Activated T-helper 9 cell treated with anti-CD3 and anti-CD28 coated beads, Interleukin-2, amount 50 U/mL, for 16 hours (primary cell): ENCODE measurements at places on chromosomes 1 and 21.

DNA sequence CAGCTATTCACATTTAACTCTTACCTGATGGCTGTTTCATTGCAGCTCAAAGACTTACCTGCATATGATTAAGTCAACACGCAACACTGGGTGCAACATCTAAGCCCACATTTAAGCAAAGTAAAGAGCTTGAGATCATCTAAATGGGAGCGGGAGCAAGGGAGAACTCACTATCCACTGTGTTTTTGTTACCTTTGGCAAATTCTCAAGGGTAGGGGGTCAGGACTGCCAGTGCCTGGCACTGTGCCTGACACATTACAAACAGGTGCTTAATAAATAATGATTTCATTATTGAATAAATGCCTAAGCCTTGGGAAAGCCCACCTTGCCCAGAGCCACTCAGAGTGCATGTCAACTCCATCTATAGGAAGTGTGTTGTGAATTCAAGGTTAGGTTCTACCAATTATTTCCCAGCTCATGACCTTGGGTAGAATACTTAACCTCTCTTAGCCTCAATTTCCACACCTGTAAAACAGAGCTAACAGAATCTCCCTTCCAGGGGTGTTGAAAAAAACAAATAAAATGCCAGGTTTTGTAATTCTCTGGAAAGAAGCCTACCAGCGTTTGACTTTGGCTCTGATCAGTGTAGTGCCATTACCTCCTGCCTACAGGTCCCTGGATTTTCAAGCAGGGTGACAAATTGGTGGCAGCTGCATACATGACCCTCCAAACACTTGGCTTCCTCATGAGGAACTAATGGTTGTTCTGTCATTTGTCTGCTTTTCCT, 109.7 kb downstream of the TGFBR3 start:
- DNase-seq: no peak

- no peak for DNase-seq
Measured at GRCh38 chr1:24289937-24290595, 29.1 kb upstream of the GRHL3 start.

- DNase-seq: no peak
Measured at GRCh38 chr1:5827516-5827915, 164.7 kb downstream of the NPHP4 start.

GRCh38 chr21:18812308-18812707, 408.7 kb upstream of the TMPRSS15 start:
- DNase-seq: no peak

DNA sequence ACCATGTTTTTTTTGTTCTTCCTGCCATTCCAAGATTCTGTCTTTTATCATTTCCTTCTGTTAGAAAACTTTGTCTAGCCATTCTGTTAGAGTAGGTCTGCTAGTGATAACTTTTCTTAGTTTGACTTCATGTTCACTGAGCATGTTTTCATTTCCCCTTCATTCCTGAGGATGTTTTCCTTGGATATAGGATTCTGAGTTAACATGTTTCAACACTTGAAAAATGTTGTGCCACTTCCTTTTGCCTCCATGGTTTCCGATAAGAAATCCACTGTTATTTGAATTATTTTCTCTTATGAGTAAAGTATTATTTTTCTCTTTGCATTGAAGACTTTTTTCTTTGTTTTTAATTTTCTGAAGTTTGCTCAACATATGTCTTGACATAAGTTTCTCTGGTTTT, 66.7 kb downstream of the ATP1A1 start:
- DNase-seq: no peak

GRCh38 chr21:14500873-14501272, 45.2 kb downstream of the SAMSN1 start:
- DNase-seq: no peak

DNA sequence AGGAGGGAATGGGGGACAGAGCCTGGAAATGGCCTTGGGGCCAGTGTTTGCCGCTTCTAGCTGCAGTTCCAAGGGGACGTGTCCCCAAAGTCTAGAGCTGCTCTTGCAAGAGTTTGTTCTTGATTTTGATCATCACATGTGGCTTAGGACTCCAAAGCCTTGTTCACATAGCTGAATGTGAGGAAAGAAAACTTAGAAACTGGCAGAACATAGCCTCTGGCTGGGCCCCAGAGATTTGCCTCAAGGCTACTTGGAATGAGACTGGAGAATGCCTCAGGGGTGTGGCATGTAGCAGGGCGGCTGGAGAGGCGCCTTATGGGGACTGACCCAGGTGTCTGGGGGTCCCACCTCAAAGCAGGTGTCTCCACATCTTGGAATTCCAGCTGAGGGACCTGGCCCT, 2.3 kb downstream of the PDXK start:
- DNase-seq: no peak

GRCh38 chr21:16357994-16358393, 628.2 kb downstream of the USP25 start:
- no peak for DNase-seq

DNA sequence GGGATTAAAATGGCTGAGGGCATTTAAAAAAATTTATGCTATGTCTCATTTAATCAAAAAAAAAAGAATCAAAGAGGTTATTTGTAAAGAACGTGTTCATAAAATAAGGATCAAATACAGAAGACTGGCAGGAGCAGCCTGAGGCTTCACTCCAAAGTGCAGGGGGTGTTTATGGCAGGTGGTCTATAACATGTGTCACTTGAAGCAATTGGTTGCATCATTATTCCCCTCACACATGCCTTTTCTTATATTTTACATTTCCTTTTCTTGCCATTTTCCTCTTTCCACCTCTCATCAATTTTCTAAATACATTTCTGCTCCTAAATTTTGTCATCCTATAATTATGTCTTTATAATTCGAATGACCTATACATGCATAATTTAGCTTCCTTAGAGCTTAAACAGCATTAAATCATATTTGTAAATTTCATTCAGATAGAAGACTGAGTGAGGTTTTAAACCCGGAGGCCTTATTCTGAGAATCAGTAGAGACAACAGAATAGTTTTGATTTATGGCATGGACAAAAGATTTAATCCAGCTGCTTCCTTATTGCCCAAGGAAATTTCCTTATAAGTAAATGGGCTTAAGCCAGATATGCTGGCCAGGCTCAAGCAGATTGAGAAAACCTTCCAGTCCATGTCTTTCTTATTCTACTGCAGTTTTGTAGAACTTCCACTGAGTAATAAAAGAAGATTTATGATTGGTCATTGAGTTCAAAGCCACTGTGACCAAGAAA, 322.8 kb downstream of the TGFB2 start:
- DNase-seq: no peak

DNA sequence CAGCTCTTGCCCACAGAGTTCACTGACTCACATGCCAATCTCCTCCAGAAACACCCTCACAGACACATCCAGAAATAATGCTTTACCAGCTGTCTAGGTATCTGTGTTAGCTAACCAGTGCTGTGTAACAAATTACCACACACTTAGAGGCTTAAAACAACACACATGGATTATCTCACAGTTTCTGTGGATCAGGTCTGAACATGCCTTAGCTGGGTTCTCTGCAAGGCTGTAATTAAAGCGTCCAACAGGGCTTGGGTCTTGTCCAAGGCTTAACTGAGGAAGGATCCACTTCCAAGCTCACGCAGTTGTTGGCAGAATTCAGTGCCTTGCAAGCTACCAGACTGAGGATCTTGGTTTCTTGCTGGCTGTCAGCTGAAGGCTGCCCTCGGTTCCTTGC, 92.5 kb upstream of the RGS4 start:
- DNase-seq: no peak

- DNase-seq: no peak
Measured at GRCh38 chr1:31640179-31640578, 4.5 kb downstream of the PEF1 start.

GRCh38 chr1:70961374-70961975, 86.1 kb downstream of the PTGER3 start:
- DNase-seq: no peak

DNA sequence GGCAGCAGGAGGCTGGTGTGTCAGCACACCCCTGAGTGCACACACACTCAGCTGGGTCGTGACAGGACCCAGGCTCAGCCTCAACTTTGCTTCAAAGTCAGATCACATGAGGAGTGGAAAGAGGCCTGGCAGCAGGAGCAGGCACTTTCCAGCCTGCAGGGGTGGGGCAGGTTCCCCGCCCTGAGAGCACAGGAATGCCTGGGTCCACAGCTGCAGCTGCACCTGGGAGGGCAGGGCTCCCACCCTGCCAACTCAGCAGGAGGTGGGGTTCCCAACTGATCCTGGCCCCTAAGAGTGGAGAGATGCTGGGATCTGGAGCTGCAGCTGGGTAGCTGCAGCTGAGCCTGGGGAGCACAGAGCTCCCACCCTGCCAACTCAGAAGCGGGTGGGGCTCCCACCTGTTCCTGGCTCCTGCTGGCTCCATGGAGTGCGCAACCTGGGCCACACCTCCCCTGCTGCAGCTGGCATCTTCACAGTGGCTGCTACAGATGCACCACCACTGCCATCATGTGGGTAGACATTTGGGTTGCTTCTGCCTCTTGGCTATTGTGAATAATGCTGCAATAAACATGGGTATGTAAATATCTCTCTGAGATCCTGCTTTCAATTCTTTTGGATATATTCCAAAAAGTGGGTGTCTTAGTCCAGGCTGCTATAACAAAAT, 415.4 kb downstream of the TTLL7 start:
- no peak for DNase-seq

GRCh38 chr1:66998972-66999371, 55.0 kb downstream of the SLC35D1 start:
- DNase-seq: no peak

GRCh38 chr1:46807046-46807972, 8.5 kb downstream of the CYP4B1 start:
- no peak for DNase-seq

DNA sequence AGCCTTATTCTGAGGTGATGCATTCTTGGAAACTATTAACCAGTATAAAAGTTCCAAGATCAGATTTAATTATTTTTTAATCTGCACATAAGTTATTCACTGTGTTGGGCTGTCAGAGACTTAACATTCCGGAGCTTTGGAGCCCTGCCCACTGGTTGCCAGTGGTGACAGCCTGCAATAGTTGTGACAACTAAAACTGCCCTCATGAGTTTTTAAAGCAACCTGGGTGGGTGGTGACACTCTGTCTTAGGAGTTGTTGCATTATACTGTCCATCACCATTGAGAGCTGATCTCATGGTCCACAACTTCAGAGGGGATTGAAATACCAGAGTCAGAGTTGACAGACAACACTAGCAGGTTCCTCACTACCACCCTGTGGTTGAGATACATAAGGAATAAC, 653.9 kb upstream of the USP24 start:
- DNase-seq: no peak

DNA sequence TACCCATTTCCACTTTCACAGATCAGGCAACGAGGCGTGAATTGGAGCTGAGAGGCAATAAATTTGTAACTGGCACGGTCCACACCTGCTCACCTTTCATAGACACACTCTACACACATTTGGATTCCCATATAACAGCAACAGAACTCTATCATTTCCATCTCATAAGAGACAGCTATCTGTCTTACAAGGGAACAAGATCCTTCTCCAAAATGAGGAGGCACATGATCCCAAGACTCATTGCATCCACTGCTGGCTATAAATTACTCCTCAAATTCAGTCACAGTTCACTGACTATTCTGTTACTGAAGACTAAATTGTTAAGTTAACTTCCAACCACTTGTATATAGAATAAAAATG, 342.8 kb downstream of the MATN1 start:
- DNase-seq: no peak

DNA sequence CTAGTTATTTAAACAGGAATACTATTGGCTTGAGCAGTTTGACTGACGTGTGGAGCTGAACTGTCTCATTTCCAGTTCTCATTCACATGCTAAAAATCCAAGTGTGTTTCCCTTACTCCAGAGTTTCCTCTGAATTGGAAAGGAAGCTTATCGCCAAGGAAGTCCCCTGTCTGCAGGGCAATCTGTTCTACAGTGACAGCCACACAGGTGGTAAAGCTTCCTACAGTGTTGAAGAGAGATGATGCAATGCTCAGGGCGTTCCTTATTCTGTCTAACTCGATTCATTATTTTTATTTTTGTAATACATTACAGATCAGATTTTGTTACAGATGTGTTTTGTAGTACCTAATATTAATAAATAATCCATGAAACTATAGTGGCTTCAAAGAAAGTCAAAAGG, 41.3 kb downstream of the ADAMTS5 start:
- DNase-seq: no peak

DNA sequence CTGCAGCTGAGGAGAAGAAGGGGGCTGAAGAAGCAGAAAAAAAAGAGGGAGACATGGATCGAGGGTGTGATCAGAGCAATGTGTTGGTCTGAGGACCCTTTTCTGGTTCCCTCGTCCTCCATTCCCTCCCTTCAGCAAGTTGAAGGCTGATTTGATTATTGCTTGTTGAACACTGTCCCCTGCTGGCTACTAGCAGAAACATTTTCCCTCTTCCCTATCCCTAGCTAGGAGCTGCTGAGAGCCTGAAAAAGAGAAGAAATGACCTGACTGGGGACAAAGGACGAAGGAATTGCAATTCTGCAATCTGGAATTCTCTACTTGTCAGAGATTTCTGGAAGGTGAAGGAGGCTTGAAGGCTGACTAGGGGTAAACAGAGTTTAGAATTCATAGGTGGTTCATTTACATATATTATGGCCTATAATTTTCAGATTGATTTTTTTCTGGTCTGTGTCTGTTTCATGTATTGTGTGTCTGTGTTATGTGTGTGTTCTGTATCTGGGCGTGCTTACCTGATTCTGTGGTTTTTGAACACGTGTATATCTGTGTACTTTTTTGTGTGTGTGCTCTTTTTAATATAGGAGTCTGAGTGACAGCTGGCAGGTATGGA, 9.8 kb downstream of the NHLH1 start:
- no peak for DNase-seq

DNA sequence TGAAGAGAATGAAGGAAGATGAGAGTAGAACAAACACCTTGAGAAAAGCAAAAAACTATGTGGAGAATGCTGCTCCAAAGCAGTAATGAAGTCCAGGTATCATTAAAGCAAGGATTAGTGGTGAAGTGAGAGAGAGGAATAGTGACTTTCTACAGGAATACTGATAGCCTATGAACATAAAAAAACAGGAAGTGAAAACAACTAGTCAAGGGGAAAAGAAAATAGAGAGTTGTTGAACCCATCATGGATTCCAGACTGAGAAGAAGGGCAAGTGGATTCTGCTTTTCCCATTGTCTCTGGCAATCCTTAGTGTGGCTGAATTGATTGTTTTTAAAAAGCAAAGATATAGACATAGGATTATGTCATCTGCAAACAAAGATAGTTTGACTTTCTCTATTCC, 119.9 kb upstream of the LHX8 start:
- no peak for DNase-seq
